Activated naive CD8-positive, alpha-beta T cell treated with anti-CD3 and anti-CD28 coated beads for 36 hours (primary cell): ENCODE measurements at places on chromosomes 7 and 10. TPM values are rescaled to one million over a fixed set of nuclear protein-coding genes. Genes with fewer than 3 reads are reported as not detected.

NKX2-3 gene
- total RNA-seq, result not detected

GIMAP8 gene
- total RNA-seq, result 11.9 TPM

RBP3 gene
- total RNA-seq, result not detected

FEZF1 gene
- total RNA-seq, result not detected

CCL24 gene
- not detected for total RNA-seq

ZSWIM8 gene
- total RNA-seq, result 35.5 TPM

PAOX gene
- 4.6 TPM for total RNA-seq

UCMA gene
- not detected for total RNA-seq

NPC1L1 gene
- total RNA-seq, result not detected

PIK3AP1 gene
- 5.1 TPM for total RNA-seq

RBP4 gene
- total RNA-seq, result not detected

VAX1 gene
- total RNA-seq, result not detected

MMD2 gene
- not detected for total RNA-seq

GNB2 gene
- 200 TPM for total RNA-seq

WNT8B gene
- 0.16 TPM for total RNA-seq

SNX10 gene
- total RNA-seq, result 31.6 TPM

NRP1 gene
- 0.44 TPM for total RNA-seq

SLC18A2 gene
- not detected for total RNA-seq

LIPK gene
- not detected for total RNA-seq

OGDHL gene
- 1.1 TPM for total RNA-seq

ASZ1 gene
- total RNA-seq, result not detected

OR9A2 gene
- total RNA-seq, result not detected

OR2A1 gene
- not detected for total RNA-seq

TMEM236 gene
- 0.04 TPM for total RNA-seq

CARD11 gene
- total RNA-seq, result 111 TPM

JAKMIP3 gene
- total RNA-seq, result 0.28 TPM

SERPINE1 gene
- total RNA-seq, result 0.27 TPM

ARHGAP19 gene
- total RNA-seq, result 42.9 TPM

SPDYE1 gene
- total RNA-seq, result not detected

HGF gene
- total RNA-seq, result not detected

CASTOR2 gene
- total RNA-seq, result 3.3 TPM

TDRD1 gene
- 0.21 TPM for total RNA-seq

LRRTM3 gene
- not detected for total RNA-seq

GNAT3 gene
- not detected for total RNA-seq

CD36 gene
- total RNA-seq, result not detected

GSTO2 gene
- 1.5 TPM for total RNA-seq

WEE2 gene
- not detected for total RNA-seq

TACC2 gene
- total RNA-seq, result not detected

LCOR gene
- total RNA-seq, result 25.9 TPM

KCNIP2 gene
- total RNA-seq, result 1.7 TPM

IL6 gene
- not detected for total RNA-seq

UTF1 gene
- total RNA-seq, result not detected

OPALIN gene
- total RNA-seq, result not detected

SFRP5 gene
- 0.22 TPM for total RNA-seq

ETV1 gene
- total RNA-seq, result 0.10 TPM

CPVL gene
- total RNA-seq, result not detected

ZPBP gene
- not detected for total RNA-seq

ACBD7 gene
- 1.8 TPM for total RNA-seq
